ENCODE measurements at places on chromosomes 1 and 21.

- DNase-seq: no peak
These were observed 139.8 kb upstream of the SPATA6 start for GRCh38 chr1:48611841-48612240.

- peak; percentile 16 for DNase-seq
These were observed 18.5 kb upstream of the SAMD11 start for GRCh38 chr1:905071-905749.

DNA sequence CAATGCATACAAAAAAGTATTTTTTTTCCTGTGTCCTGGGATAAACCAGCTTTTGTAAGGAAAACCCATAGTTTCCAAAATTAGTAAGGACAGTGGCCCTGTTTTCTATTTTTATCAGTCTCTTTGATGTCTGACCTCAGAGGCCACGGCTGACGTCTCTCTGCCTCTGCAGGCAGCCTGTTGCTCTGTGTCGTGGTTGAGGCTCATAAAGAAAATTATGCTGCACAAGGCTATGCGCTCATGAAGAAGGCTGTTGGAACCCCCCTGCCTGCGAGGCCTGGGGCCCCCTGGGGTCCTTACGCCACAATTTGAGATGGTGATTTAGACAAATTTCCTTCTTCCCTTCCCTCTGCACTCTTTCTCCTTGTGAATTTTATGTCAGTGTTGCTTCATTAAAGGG is 48.9 kb downstream of the AGPAT3 start:
- DNase-seq: no peak

- no peak for DNase-seq
These were observed 3.0 kb upstream of the AHCTF1 start for GRCh38 chr1:246934765-246935164.

DNA sequence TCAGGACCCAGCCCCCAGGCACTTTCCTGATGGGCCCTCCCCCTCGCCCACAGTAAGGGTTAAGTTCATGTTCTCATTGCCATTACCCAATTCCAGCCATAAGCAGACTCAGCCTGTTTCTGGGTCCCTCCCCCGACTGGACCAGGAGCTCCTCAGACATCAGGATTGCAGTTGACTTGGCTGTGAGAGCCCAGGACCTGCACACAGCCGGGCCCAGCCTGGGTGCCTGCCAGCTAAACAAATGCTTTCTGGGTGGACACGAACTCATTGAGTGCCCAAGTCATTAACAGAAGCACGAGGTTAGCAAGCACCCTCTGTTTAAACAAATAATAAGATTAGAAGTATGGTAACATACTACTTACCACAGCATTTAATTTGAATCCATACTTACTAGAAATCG is 147.9 kb upstream of the POU3F1 start:
- DNase-seq: no peak

GRCh38 chr1:186102547-186103148 is 272.4 kb downstream of the TPR start:
- no peak for DNase-seq

All from activated CD4-positive, alpha-beta memory T cell treated with anti-CD3 and anti-CD28 coated beads, Interleukin-2, amount 10 ng/mL, durations not matched to agents 7 days and 5 days (primary cell).